ENCODE measurements at places on chromosomes 4 and X.
A peak's percentile ranks its signal among the peaks of the same experiment; 100 is the strongest.

GRCh38 chr4:16225167-16225862 is 956 bp downstream of the TAPT1 start:
- no peak for DNase-seq

- DNase-seq = no peak
Measured at GRCh38 chr4:75834095-75834771, 68.0 kb downstream of the PPEF2 start.

GRCh38 chr4:149499726-149500125 is 315.9 kb downstream of the IQCM start:
- DNase-seq = no peak

GRCh38 chrX:110008011-110008635 is 5.2 kb downstream of the TMEM164 start:
- no peak for DNase-seq

DNA sequence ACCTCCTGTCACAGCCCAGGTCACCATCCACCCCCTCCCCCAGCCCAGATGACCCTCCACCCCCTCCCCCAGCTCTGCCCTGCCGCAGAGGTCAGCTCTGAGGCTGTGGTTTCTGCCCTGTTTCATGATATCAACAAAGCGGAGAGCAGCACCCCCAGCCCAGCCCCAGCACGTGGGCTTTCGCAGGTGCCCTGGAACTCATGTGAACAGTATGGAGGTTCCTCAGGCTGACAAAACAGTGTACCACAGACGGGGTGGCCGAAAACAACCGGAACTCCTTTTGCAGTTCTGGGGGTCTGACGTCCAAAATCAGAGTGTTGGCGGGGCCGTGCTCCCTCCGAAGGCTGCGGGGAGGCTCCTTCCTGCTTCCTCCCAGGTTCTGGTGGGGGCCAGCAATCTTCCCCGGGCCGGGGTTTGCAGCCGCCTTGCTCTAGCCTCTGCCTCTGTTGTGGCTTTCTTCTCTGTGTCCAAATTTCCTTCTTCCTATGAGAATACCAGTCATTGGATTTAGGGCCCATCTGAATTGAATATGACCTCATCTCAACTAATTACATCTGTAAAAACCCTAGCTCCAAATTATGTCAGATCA is 7.9 kb upstream of the PSAPL1 start:
- DNase-seq = no peak

DNA sequence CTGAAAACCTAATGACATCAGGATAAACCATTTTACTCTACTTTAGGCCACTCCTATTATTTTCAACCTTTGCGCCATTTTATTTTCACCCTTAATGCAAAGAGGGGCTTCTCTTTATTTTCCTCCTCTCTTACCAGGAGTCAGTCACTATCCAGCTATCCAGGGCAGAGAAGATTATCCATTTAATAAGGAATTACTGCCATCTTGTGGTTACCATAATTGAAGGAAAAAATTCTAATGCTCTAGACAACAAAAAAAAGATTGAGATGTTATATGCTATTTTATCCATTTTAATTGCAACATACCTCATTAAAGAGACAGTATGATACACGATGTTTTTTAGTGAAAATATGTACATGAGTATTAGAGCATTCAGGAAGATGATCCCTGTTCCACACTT is 514.5 kb upstream of the FAM241A start:
- no peak for DNase-seq

DNA sequence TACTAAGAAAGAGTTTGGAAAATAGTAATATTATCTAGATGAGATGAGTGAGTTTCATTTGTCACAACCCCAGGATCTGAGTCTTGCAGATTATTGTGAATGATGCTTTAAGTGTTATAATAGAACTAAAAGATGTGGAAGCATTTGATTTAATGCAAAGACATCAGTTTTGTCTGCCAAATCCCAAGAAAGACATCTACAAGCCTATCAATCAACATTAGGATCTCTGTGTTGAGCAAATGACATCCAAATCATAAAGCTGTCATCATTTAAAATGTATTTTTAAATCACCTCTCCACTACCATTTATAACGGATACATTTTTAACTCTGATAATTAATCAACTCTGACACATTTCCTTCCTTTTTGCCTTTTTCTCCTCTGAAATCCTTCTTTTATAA is 310.8 kb upstream of the SLIT2 start:
- no peak for DNase-seq

GRCh38 chr4:19300213-19300612 is 951.5 kb upstream of the SLIT2 start:
- DNase-seq = no peak

- no peak for DNase-seq
Measured at GRCh38 chrX:16910376-16910775, 36.1 kb upstream of the REPS2 start.

GRCh38 chr4:7335344-7336066 is 99.2 kb downstream of the PSAPL1 start:
- DNase-seq = peak; percentile 67

DNA sequence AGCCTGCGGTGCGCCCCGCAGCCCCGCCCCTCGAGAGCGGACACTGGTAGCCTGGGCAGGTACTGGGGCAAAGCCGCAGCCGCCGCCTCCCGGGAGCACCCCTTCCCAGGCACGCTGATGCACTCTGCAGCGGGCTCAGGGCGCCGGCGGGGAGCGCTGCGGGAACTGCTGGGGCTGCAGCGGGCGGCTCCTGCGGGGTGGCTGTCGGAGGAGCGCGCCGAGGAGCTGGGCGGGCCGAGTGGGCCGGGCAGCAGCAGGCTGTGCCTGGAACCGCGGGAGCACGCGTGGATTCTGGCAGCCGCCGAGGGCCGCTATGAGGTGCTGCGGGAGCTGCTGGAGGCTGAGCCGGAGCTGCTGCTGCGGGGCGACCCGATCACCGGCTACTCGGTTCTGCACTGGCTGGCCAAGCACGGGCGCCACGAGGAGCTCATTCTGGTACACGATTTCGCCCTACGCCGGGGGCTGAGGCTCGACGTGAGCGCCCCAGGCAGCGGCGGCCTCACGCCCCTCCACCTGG is 401 bp downstream of the SOWAHD start:
- no peak for DNase-seq

- DNase-seq = no peak
Measured at GRCh38 chr4:135724421-135724820, 1522.8 kb upstream of the PABPC4L start.

DNA sequence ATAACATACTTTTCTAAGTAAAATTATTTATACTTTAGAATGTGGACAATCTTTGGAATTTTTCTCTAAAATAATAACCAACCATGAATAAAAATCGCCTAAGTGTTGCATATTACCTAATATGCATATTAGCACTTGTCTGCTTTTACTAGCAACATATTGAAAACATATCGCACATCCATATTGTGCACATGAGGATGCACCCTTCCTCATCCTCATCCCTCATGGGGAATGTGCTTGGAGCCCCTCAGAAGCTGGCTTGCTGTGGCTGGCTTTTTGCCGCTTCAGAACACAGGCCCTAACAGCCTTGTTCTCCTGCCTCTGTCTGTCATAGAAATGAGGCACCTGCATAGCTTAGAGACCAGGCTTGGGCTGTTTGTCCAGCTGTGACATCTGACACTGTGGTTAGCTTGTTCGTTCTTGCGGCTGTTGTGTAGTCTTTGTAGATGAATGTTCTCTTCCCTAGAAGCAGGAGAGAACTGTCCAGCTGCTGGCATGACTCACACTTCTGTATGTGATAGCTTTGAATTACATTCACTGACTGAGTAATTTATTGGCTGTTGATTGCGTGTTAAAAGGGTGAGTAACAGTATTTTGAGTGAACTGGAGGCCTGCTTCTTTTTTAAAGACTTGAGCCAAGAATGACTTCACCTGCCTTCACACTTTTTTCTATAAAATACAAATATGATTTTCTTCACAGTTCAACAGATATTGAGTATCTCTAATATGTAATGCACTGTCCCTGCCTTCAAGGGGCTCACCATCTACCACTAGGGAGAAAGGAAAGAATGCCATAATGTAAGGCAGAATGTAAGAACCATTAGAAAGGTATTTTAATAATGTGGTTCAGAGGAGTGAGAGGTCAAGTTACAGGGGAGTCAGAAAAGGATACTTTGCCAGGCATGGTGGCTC is 81.9 kb downstream of the HMGB2 start:
- DNase-seq = peak; percentile 83

DNA sequence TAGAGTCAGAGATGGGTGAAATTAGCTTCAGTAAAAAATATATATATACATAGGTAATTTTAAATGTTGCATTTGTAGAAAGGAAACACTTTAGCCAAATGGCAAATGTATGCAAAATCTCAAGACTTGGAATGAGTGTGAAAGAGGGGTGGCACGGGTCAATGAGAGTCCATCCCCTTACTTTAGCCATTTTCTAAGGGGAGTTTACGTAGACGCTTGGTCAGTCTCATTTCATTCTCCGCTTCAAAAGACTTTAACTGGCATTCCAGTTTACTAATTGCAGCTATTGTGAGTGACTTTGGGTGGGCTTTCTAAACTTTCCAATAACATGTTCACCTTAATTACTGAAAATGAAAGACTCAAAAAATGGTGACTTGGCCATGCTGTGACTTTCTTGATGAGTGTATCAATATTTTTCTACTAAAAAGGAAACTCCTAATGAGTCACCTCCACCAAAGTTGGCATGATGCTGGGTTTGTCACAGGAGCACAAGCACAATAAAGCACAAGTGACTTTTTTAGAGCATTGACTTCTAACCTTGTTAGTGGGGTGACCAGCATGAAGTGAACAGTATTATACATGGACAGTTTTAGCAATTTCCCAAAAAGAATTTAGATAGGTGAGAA is 356.0 kb upstream of the RASGEF1B start:
- no peak for DNase-seq

DNA sequence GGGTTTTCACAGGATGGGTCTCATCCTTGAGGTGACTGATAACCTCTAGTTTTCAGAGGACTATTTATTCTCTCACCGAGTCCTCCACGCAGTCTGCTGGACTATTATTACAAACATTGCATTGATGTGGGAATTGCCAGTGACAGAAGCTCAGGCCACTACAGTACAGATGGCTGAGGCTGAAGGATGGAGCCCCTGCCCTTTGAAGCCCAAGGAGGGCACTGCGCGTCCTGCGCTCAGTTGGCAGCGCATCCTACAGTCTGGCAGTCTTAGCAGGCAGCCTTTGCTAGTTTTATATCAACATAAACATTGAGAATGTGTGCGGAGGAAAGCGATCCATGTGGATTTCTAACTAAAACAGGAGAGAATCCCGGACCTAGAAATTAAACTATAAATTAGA is 1.5 kb upstream of the RELL1 start:
- no peak for DNase-seq

- DNase-seq = no peak
Measured at GRCh38 chr4:26985873-26986272, 125.2 kb downstream of the STIM2 start.

DNA sequence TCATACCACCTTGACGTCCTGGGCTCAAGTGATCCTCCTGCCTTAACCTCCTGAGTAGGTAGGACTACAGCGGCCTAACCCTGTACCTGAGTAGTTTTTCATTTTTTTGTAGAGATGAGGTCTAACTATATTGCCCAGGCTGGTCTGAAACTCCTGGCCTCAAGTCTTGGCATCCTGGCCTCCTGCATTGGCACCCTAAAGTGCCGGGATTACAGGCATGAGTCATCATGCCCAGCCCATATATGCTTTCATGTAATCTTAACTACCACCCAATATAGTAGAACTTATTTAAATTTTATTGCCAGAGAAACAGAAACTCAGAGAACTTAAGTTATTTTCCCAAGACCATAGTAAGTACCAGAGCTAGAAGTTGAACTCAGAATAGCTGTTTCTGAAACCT is 27.1 kb downstream of the AFM start:
- no peak for DNase-seq

DNA sequence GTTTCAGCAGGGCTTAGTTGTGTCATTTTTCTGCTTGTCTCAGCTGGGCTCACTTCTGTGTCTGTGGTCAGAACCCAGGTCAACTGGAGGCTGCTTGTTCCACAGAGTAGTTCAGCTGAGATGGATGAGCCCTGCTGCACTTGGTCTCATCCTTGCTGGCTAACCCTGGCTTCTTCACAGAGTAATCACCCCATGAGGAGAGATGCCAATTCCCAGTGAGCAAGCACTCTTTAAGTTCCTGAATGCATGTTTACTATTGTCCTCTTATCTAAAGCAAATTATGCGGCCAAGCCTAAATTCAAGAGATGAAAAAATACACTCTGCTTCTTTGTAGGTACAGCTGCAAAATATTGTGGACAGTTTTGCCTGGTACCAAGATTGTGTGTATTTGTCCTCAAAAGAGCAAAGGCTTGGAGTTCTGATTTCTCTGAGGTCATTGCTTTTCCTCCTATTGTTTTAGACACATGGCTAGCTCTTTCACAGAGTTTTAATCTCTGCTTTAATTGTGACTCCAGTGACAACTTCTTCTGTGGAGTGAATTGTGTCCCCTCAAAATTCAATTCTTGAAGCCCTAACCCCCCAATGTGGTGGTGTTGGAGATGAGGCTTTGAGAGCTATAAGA is 236.6 kb upstream of the ANKRD50 start:
- no peak for DNase-seq

DNA sequence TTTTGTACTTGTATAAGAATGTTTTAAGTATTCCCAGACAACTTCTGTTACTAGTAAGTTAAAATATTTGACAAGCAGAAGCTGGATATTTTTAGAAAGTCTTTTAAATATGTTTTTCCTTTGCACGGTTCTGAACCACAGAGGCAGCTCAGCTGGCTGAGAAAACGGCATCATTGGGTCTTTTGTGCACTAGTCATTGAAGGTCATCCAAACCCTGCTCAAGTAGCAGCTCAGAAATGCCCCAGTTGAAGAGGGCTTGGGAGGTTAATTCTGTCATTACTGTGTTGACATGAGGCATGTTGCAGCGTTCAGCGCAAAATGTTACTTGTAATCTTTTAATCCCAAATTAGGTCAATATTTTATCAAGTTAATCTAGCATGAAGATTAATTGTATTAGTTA is 383.7 kb upstream of the FAM241A start:
- DNase-seq = no peak

GRCh38 chrX:43973249-43974099 is at the start of gene NDP:
NDP (minus strand) TSS chrX:43973390; CDS start chrX:43958645, 14,745 bp downstream.
- no peak for DNase-seq

GRCh38 chr4:3413217-3413671 is 28.5 kb upstream of the HGFAC start:
- peak; percentile 10 for DNase-seq
